NCI-H187 (cell line): ENCODE measurements at places on chromosomes 13 and 19.

GRCh38 chr19:16327911-16328823 lies 3.5 kb downstream of the KLF2 start:
- no peak for DNase-seq

DNA sequence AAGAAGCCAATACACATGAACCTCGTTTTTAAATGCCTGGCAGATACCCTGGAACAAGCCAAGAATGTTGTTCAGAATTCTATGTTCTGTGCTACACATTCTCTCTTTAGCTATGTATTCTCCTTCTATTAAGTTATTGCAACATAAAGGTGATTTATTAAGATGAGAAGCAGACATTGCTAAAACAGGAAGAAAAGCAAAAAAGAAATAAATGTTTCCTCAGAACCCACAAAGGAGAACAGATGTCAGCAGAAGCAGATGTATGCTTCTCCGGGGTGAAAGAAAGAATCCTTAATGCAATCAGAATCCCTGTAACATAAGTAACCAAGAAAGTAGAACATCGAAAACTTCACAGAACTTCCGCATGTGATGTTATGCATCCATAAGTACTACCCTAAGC lies 302.9 kb downstream of the DCT start:
- no peak for DNase-seq

- DNase-seq = no peak
These were observed 205.0 kb downstream of the TSHZ3 start for GRCh38 chr19:31144075-31144870.

DNA sequence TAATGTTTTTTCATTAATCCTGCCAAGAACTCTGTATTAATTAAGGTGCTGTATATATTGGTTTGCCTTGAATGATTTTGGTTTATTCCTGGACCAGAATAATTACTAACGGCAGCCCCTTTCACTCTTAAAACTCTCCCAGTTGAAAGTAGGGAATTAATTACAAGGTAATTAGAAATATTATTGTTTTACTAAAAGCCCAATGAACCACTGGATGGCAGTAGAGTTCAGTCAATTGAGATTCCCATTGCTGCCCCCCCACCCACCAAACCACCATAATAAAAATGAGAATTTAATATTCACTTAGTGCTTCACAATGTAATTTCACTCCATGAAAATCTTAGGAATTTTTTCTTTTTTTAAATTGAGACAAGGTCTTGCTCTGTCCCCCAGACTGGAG lies 13.7 kb downstream of the WBP4 start:
- no peak for DNase-seq

- DNase-seq = no peak
These were observed 7.1 kb downstream of the UBE2S start for GRCh38 chr19:55400281-55401087.

- no peak for DNase-seq
These were observed 607.1 kb downstream of the DCT start for GRCh38 chr13:93872376-93872775.

DNA sequence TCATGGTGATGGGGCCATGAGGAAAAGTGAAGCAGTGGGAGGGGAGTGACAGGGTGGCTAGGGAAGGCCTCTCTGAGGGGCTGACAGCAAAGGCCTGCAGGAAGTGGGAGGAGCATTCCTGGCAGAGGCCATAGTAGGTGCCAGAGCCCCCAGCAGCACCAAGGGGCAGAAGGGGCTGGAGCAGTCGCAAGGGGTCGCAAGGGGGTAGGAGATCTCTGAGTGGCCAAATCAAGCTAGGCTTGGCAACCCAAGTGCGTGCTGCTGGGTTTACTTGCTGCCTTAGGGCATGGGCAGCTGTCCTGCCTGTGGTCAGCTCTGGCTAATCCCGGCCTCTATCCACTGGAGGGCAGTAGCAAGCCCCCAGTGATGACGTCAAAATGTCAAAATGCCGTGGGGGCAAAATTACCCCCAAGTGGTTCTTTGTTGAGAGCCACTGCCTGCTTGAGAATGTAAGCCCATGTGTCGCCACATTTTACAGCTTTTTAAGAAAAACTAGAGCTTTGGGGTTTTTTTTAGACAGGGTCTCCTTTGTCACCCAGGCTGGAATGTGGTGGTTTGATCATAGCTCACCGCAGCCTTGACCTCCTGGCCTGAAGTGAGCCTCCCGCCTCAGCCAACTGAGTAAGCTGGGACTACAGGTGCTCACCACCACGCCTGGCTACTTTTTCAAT lies 11.8 kb downstream of the CCDC97 start:
- DNase-seq = no peak

- DNase-seq = no peak
These were observed 3.9 kb upstream of the SSBP4 start for GRCh38 chr19:18415178-18415867.

DNA sequence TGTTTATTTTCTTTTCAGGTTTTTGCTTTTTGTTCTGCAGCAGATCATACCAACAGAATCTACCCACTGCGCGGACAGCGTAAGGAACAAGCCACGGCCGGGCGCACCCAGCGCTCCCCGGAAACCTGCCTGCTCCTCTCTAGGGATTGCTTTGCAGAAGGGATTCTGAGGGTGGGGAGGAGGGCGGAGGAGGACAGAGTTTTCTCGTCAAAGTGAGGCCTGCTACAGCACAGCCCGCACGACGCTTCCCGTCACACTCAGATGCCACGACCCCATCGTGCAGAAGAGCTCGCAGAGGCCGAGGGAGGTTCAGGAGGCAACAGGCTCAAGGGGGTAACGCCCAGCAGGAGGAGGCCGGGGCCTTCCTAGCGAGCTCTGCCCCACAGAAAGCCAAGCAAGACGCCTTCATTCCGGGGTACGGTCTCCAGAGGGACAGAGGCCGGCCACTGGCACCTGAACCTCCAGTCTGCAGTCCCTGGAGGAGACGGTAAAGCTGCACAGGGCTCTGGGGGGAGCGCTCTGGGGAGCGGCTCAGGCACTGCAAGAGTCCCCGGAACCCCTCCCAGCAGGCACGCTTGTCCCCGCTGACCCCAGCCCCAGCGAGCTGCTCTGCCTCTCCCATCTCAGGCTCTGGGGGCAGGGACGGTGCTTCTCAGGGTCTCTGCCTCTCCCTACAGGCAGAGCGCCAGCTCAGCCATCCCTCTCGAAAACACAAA lies 6.9 kb downstream of the REXO1 start:
- DNase-seq = no peak

GRCh38 chr19:47429140-47429793 lies 9.9 kb upstream of the MEIS3 start:
- no peak for DNase-seq

DNA sequence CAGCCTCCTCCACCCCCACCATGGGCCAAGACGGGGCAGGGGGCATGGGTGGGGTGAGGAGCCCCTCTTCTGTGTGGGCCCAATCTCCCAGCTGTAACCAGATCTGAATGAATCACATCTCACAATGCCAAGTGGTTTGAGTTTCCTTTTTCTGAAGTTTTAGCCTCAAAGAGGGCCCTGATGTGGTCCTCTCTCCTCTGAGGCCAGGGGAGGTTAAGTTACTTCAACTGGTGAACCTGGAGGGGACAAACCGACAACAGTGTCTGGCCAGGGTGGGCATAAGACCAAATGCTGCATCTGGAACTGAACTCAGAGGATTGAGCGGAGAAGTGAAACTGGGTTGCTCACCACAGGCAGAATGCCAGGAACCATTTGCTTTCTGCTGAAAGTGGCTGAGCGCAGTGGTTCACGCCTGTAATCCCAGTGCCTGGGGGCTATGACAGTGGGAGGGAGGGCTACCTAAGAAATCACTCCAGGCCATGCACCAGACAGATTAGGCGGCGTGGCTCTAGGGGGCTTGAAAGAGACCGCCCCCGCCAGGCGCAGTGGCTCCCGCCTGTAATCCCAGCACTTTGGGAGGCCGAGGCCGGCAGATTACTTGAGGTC lies 15.4 kb upstream of the IRGC start:
- DNase-seq = no peak
